ENCODE measurements at places on chromosomes 13 and 19.

- DNase-seq, result no peak
Observed at GRCh38 chr13:31790992-31791391, 51.7 kb downstream of the RXFP2 start.

DNA sequence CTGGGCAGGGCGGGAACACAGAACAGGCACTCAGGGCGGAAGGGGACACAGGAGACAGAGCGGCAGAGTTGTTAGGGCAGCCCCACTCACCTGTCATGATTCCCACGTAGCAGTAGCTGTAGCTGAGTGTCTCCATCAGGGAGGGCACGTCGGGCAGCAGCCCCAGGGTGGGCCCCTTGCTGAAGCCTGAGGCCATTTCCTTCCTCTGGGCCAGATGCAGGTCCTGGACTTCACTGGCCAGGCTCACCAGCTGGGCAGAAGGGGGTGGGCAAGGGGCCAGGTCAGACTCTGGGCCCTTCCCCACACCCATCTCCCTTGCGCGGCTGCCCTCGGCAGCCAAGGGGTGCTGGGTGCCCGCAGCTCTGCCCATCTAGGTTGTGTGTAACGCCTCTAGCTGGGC is 5.9 kb downstream of the MBOAT7 start:
- no peak for DNase-seq

GRCh38 chr13:60620611-60621395 is 223.8 kb downstream of the TDRD3 start:
- DNase-seq, result no peak

DNA sequence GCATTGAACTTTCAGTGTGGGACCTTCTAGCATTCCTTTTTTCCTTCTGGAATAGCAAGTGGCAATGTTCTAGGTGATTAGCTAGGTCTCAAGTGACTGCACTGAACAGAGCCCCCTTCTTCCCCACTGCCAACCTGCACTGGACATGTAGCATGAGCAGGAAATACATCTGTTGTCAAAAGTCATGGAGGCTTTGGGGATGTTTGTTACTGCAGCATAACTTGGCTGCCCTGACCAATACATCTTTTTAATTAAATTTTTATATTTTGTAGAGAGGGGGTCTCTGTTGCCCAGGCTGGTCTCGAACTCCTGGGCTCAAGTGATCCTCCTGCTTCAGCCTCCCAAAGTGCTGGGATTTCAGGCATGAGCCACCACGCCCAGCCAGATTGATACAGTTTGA is 163.6 kb downstream of the CACNA1A start:
- DNase-seq, result no peak

GRCh38 chr19:11881151-11881800 is 6.3 kb upstream of the ZNF69 start:
- DNase-seq, result peak; percentile 40

DNA sequence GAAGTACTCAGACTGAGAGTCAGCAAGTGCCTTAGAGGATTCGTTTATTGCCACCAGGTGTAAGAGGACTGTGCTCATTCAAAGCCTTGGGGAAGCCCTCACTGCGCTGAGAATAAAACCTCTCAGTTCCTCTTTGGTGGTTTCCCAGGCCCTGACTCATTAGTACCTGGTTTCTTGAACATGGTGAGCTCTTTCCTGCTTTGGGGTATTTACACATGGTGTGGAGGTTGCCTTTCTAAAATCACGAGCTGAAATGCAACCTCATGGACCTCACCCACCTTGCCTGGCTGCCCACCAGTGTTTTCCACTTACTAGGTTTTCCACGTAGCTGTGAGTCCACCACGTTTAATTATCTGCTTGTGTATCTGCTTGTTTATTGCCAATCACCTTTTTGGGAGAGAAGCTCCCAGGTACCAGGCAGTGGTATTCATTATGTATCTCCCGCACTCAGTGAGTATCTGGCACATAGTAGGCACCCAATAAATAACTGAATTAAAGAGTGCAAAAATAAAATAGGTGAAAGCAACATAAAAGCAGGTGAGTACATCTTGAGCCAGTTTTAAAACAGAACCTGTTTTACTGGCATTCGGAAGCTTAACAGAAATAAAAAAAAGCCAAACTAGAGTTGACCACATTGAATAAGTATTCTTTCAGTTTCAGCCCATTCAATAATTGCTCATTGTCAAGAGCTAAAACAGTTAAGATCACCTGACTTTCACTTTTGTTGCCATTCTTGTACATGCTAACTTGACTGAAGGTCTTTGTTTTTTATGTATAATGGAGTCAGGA is 533.0 kb downstream of the MYO16 start:
- DNase-seq, result no peak

DNA sequence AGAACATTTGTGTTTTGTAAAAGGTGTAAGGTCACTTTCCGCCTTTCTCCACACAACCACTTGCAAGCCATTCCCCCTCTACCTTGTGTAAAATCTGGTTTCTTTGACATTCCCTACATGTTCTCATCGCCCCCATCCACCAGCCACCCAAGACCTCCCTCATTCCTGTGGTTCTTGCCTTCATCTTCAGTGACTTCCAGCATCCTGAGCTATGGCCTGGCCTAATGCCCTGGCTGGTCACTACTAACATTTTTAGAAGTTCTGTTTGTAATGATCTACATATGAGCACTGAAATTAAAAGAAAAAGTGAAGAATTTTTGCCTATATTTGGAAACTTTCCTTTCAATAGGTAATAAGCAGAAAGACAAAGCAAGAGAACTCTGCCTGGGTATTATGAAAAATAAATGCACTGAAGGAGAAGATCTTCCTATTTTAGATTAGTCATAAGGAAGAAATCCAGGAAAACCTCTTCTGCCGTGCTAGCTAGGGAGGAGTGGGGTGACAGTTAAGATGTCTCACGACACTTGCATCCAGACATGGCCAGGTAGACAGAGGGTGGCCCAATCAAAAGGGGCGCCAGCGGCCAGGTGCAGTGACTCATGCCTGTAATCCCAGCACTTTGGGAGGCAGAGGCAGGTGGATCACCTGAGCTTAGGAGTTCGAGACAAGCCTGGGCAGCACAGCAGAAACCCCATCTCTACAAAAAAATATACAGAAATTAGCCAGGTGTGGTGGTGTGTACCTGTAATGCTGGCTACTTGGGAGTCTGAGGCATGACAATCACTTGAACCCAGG is 28.1 kb upstream of the MPHOSPH8 start:
- DNase-seq, result no peak

DNA sequence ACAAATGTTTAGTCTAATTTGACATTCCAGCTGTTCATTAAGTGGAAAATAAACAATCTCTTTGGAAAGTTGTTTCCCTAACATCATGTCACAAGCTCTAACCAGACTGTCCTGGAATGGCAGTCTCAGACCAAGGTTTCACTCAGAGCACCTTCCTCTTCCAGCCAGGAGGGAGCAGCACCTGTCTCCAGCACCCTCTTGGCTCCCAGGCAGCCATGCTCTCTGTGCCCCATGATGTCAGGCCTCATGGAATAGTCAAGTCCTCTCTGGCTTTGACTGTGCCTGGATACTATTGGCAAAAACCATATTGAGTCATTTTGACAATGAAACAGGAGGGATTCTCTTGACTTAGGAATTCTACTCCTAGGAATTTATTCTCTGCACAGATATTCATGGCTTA is 171.4 kb downstream of the OXGR1 start:
- no peak for DNase-seq

DNA sequence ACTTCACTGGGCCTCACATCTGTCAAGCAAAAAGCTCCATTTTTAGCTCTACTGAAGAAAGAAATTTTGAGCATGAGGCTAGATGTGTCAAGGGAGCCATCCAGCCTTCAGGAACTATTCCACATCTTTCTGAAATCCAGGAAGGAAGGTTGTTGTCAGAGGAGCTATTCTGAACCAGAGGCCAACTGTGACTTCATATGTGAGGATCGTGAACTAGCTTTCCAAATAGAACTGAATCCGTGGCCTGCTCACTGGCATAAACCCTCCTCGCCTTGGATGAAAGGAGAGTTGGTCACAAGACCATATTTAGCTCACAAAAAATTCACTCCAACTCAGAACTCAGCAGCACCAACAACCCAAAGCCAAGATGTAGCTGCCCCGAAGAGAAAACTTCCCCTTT is 195.8 kb downstream of the FOXO1 start:
- DNase-seq, result no peak

DNA sequence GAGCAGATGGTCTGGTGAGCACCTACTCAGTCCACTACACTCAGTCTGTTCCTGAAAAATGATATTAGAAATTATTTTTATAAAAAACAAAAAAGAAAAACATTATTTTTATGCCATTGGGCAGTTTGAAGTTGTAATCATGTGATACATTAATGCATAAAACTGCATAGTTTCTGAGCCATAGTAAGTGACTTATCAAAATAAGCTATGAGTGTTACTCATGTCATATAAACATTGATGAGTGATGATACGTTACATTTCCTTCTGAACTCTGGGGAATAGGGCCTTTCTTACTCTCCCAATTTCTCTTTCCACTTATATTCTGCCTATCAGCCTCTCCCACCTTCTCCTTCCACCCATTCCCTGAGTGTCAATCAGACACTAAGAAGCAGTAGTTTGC is 8.9 kb downstream of the ZNF805 start:
- no peak for DNase-seq

- no peak for DNase-seq
Observed at GRCh38 chr19:58203814-58204475, 21.1 kb downstream of the ZNF274 start.

DNA sequence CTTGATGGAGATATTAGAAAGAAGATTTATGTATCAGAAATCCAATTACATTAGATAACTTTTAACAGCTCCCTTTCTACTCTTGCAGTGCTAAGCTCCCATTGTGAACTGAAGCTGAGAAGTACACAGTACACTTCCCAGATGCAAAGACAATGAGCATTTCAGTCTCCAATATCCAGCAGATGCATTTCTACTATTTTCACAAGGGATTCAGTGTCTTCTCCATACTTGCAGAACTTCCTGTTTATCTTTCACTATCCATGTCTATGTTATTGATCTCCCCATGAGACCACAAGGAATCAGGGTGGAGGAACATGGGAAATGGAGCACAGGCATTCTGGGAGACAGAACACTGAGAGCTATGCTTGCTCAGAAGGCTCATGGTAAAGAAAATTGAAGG is 207.5 kb downstream of the ENOX1 start:
- DNase-seq, result no peak

DNA sequence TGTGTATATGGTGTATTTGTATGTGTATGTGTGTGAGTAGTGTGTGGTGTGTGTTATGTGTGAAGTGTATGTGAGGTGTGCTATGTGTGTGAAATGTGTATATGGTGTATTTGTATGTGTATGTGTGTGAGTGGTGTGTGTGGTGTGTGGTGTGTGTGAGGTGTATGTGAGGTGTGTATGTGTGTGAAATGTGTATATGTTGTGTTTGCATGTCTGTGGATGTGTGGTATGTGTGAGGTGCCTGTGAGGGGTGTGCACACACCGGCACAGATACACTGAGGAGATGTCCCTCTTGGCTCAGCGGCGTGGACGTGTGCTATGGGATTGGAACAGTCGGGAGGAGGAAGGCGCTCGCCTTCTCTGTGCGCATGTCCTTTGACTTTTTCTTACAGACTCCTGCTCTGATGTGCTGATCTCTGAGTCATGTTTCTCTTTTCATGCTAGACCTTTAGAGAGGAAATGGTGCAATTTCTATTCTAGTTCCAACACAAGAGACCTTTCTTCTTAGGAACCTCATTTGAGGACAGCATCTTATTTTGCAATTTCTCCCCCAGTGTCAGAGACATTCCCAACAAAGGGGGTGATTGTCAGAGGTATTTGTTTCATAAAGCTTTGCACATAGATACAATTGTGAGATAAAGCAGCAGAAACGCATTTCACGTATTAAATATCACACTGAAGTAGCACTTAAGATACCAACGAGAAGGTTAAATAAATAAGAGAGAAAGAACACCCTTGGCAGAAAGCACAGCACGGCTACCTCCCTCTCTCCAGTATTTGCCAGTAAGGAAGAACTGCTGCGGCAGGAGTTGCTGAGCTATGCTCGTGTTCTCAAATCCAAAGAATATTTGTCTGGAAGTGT is 11.3 kb upstream of the TNFRSF19 start:
- no peak for DNase-seq

GRCh38 chr19:13705928-13706447 is 58.3 kb upstream of the MRI1 start:
- DNase-seq, result no peak

- no peak for DNase-seq
Observed at GRCh38 chr13:43269037-43269481, 245.7 kb downstream of the DNAJC15 start.

DNA sequence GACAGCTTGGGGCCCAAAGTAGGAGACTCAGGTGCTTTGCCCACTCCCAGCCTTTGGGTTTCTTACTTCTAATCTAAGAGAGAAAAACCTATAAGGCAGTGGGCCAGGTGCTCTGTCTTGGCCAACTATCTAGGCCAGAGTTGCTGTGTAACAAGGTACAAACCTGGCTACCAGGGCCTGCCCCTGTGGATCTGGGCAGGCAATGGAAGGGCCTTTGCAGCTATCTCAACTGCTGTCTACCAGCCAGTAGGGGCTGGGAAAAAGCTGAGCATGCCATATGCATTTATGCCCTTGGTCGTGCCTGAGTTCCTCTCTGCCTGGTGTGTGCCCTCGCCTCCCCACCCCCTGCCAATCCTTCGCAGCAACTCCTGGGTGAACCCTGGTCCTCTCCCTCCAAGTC is 16.7 kb upstream of the SERPINE3 start:
- DNase-seq, result no peak

- DNase-seq, result no peak
Observed at GRCh38 chr13:31625115-31625514, 114.2 kb upstream of the RXFP2 start.

GRCh38 chr19:29404951-29405727 is 120.7 kb upstream of the VSTM2B start:
- no peak for DNase-seq

- no peak for DNase-seq
Observed at GRCh38 chr13:50322006-50322405, 306.8 kb downstream of the KCNRG start.

GRCh38 chr13:27359199-27359821 is 65.1 kb upstream of the GTF3A start:
- no peak for DNase-seq

GRCh38 chr19:7263066-7263465 is 31.1 kb downstream of the INSR start:
- DNase-seq, result no peak
